Caki2 (cell line): ENCODE measurements at places on chromosomes 7 and 10. TPM values are rescaled to one million over a fixed set of nuclear protein-coding genes. Genes with fewer than 3 reads are reported as not detected.

DNA sequence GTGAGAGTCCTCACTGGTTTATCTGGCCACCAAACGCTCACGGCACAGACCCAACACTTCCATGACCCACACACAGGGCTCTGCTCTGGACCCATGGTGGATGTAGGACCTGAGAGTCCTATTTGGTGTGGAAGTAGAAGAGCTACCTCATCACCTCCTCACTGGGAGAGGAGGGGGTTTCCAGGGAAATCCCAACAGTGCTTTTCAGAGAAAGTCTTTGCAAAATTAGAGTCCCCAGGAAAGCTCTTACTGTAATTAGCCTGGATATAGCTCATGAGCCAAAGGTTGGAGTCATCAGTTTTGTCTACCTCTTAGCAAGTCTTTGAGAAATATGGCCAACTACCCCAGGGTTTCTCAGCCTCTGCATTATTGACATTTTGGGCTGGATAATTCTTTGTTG lies 34.7 kb upstream of the TARP start:
- no peak for DNase-seq

DNA sequence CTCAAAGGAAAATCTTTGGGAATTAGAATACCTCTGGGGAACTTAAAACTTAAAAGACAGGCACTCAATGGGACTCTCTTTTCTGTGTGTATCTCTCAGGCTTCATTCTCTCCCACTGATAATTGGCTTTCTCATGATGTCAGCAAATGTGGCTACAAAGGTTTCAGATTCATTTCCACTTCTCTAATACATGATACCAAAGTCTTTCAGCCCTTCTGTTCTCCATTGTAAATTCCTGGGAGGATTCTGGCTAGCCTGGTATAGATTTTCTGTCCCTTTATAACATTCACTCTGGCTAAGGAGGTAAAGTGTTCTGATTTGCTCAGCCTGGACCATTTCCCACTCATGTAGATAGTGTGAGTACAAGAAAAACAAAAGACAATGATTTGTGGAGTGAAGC lies 606.2 kb downstream of the PCDH15 start:
- no peak for DNase-seq

- no peak for DNase-seq
Measured at GRCh38 chr7:38656968-38657367, 25.8 kb upstream of the AMPH start.

- no peak for DNase-seq
Measured at GRCh38 chr10:4046030-4046429, 261.0 kb upstream of the KLF6 start.

GRCh38 chr10:14476641-14477407 lies 146.1 kb upstream of the FRMD4A start:
- DNase-seq, result no peak

GRCh38 chr10:12897278-12897677 lies 104.2 kb downstream of the CCDC3 start:
- no peak for DNase-seq

DNA sequence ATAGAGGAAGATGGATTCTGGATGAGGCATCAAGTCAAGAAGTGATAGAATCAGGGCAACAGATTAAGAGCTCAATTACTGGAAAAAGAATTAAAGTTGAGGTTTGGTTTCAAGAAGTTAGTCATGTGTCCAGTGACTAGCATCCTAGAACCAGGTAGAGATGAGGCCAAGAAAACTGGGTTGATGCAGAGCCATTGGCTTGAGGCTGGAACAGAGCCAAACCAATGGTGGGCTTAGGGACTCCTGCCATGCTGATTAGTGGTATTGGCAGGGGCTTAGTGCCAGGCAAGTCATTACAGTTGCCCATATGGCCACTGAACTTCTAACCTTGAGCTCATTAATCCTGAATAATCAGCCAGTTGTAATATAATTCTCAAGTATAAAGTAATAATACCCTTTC lies 18.5 kb downstream of the ZNF277 start:
- no peak for DNase-seq

DNA sequence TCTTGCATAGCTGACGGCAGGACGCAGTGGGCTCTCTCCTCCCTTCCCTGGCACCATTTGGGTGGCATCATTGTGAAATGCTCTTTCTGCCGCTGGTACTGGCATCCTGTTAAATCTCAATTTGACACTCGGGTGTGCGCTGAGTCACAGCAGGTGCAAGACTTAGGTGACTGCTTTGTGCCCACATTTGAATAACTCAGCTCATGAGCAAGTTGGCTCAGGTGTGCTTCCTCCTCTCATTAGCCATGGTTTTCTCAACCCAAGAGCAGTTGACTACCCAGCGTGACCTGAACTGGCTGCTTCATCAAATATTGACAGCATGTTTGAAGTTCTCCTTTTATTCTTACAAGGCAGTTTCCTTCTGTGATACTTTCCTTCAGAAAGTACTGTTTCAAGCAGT lies 24.6 kb upstream of the NFE2L3 start:
- DNase-seq, result no peak

GRCh38 chr10:92574548-92575261 lies 812 bp upstream of the IDE start:
- no peak for DNase-seq

GRCh38 chr7:96655956-96656355 lies 53.7 kb downstream of the SEM1 start:
- DNase-seq, result no peak

DNA sequence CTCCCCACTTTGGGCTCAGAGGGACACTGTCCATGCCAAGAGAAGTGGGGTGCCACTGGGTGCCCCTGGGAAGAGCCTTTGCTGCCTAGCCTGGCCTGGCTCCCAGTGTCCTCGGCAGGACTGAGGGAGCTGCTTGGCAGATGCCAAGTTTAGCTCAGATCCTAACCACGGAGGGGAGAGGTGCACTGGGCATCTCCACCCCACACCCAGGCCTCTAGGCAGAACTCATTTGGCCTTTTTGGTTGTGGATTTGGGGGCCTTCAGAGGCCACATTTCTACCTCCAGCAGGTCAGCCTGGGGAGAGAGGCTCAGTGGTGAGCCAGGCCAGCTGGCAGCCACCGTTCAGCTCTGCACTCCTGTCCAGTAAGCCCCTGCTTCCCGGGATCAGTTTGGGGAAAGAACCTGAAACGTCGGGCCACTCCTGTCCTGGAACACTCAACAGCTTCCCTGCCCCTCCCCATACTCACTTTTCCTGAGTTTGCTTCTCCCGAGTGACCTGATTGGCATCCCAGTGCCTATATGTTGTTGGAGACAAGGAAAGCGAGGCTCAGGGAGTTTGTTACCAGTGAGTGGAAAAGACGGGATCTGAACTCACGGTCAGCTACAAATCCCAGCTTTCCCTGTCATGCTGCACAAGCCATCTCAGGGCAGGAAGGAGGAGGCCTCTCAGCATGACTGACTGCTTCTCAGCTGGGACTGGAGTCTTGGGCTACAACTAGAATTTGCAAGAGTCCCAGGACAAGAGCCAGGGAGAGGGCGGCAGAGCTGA lies 11.2 kb upstream of the CXCL12 start:
- no peak for DNase-seq

GRCh38 chr10:132566892-132567291 lies 29.3 kb downstream of the INPP5A start:
- no peak for DNase-seq

DNA sequence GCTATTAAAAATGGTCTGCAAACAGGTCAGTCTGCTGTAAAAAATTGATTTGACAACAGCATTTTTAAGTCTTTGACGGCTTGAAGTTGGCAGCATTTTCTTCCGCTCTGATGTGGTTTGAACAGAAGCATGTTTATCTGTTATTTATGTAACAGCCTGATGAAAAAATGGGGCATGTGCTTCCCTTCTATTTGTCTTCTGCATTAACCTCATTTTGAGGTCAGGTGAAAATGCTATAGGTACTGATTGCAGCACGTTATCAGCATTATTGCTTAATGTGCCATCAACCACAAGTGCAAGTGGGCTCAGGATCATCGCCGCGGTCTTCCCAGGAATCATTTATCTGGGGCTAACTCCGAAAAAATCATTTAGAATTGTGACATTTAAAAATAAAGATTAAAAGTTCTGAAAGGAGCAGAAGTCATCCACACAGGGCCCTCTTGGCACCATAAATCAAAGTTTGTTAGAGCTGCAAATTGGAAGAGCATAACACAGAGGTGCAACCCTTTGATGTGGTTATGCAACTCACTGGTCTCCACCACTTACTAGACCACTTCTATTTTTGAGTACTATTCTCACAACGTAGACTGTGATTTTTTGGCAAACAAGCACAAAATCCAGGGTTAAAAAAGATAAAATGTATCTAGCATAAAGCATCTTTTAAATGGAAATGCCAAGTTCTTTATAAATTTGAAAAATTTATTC lies 307.7 kb downstream of the MDFIC start:
- DNase-seq, result no peak

The PPP1R3C gene
- total RNA-seq, result 3.5 and 4.2 TPM in 2 replicates

The COX15 gene
- total RNA-seq, result 25.3 and 27.8 TPM in 2 replicates

The TMEM72 gene
- total RNA-seq, result 1.5 TPM in 1 of 2 replicates, not detected in the other

The ACTR3C gene
- 3.7 and 23.0 TPM in 2 replicates for total RNA-seq

The LIPF gene
- total RNA-seq, result not detected in 2 replicates
